ENCODE measurements at places on chromosomes 11 and 22.

DNA sequence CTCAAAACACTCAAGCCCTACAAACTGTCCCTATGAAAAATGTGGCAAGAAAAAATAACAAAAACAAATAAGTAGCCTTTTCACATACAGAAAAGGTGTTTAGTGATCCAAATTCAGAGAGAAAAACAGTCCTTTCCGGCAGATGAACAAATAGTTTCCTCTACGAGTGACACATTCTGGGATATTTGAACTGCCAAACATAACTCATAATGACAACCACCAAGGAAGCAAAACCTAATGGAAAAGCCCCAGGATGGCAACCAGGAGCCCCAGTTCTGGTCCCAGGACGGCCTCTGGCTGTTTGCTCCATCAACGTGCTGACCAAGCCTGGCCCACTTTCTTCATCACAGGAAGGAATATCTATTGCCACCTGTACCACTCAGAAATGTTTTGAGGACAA lies 6.0 kb downstream of the PACSIN2 start:
- no peak for DNase-seq

DNA sequence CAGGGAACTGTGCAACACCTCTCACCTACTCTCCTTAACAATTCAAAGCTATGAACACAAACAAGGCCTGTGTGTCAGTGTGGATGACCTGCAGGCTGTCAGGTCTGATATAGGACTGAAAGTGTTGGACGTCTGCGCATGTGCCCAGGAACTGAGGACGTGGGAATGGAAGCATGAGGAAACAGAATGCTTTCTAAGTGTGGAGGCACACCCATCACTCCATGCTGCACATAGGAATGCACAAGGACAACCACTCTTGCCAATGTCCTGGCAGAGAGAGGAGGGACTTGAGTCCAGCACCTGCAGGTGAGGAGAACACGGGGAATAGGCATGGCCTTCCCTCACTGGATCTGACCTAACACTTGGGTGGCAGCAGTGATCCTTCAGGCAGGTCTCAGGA lies 874.3 kb downstream of the OPCML start:
- DNase-seq = no peak

DNA sequence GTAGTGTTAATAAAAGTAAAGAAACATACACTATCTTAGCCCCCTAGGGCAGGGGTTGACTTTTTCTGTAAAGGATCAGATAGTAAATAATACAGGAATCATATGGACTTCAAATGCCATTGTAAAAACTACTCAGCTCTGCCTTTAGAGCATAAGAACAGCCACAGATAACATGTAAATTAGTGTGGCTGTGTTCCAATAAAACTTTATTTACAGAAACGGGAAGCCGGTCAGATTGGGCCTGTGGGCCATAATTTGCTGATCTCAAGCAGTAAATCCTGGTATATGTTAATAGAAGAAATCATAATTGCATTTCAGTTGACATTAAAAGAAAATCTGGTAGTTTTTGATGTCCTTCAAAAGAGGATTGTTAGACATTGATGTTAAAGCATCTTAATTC lies 76.5 kb downstream of the ZC3H12C start:
- no peak for DNase-seq

- DNase-seq = no peak
These were observed 67.6 kb downstream of the CD44 start for GRCh38 chr11:35206616-35207015.

DNA sequence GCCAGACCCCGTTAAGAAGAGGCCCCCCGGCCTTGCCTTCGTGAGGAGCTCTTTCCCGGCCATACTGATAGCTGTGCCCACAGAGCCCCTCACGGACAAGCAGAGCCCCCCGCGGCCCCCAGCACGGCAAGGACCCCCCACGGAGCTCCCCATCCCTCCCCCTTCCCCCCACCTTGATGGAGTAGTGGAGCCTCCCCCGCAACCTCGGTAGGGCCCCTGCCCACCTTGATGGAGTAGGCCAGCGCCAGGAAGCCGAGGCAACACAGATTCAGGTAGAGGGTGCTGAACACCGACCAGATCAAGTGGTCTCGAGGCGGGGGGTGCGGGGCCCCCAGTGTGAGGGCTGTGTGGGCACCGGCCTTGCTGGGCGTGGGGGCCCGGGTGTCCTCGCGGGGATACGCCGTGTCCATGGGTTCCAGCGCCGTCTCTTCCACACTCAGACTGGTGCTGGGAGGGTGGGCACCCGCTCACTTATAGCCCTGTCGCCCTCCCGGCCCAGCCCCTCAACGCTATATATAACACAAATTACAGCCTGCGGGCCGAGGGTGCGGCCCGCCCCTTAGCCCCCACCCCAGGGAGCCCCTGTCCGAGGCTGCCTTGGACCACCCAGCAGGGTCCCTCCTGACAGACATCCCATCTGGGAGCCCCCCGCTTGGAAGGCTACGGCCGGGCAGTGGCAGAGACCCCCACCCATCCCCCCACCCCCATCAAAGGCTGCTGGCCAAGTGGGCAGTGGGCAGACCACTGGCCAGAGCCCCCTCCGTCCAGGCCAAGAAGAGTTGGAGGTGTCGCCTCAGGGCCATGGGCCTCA lies at the start of gene IFITM5:
Gene IFITM5 (minus strand): TSS at position 446 of the 811 bp plus-strand sequence. CDS start 36 bp downstream, at position 410.
- no peak for DNase-seq

DNA sequence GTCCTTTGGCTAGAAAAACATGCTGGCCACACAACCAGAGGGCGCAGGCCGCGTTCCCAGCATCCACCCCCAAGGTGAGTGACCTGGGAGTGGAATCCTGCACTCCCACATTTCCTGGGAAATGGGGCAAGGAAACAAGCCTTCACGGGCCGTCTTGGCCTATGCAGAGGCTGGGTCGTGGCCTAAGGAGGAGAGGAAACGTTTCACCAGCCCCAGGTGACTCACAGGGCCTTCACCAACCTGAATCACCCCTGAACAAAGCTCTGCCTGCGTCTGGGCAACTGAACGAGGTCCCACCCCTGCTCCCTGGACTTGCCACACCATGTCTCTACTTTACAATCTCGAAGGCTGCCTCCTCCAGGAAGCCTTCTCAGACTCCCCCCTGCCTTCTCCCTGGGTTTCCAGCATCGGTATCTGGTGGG lies 13.2 kb downstream of the MYH9 start:
- no peak for DNase-seq

DNA sequence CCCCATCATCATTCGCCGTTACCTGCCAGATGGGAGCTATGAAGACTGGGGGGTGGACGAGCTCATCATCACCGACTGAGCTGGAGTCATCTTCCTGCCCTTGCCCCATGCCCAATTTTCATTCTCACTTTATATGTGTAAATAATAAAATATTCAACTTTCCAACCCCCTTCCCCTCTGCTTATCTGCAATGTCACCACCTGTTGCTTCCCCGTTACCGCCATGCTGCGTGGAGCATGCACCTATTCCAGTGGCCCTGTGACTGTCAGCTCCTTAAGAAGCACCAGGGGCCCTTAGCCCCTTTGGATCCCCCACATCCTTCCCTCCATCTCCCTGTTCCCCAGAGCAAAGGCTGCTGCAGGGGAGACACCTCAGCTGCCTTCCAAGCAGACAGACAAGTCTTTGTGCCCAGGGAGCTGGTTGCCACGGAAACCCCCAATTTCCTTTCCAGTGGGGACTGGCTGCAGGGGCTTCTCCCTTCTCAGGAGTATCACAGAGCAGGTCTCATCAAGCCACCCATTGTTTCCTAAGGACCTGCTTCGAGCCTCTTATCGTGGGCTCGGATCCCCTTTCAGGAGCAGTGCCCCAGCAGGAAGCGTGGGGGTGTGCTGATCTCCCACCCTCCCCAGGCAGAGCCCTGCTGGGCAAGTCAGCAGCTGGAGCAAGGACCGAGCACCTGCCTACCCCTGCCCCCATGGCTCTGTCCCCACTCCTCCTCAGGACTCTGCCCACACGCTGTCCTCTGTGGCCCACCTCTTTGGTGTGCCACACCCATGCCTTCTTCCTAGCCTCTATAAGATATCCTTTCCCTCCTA lies 14.3 kb downstream of the POLR2F start:
- no peak for DNase-seq

DNA sequence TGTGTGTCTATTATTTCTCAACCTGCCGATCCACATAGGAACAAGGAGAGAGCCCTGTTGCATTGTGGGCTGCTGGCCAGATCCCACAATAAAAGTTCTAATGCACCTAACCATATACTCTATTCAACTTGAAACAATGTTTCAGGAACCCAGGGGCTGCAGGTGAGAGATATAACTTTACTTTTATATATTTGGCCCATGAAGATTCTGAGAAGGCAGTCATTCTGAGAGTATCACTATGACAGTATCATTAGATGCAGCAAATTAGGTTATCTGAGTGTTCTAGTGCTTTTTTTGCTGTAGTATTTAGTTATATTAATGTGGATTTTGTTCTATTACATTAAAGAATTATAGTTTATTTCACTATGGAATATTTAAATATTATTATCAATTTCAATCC lies 655.1 kb upstream of the ARHGAP42 start:
- DNase-seq = no peak

Measured in NCI-H1930 (cell line).